ENCODE measurements at places on chromosomes 6 and 20.

GRCh38 chr6:30234356-30234755 is 21.1 kb upstream of the TRIM26 start:
- ATAC-seq: no peak

DNA sequence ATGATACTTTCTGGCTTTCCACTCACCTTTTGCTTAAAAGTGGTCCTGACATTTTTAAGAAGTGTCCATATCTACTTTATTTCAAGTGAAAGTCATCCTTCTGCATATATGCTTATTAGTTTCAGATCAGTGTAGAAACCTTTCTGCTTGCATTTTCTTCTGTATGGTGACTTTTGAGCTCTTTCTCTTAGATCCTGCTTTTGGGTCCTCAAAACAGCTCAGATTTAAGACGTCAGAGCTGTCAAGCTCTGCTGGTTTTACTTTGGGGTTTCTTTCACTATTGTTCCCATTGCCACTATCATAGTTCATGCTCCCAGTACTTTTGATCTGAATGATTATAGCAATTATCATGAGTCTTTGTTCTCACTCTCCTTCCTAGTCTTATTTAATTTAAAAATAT is 41.7 kb downstream of the BCKDHB start:
- ATAC-seq: no peak

DNA sequence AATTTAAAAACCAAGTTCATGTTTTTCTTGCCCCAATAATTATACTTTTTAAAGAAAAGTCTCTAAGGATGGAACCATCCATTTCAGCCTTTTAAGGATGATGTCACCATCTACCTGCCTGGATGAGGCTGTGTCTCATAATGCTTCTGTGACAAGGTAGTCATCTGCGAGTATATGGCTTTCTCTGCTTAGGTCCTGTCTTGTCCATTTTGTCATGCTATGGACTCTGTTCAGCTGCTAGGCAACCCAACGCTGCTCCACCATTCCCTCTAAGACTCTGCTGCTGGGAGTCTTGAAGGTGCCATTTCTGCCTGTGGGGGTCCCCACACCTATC is 459.8 kb upstream of the RUNX2 start:
- no peak for ATAC-seq

DNA sequence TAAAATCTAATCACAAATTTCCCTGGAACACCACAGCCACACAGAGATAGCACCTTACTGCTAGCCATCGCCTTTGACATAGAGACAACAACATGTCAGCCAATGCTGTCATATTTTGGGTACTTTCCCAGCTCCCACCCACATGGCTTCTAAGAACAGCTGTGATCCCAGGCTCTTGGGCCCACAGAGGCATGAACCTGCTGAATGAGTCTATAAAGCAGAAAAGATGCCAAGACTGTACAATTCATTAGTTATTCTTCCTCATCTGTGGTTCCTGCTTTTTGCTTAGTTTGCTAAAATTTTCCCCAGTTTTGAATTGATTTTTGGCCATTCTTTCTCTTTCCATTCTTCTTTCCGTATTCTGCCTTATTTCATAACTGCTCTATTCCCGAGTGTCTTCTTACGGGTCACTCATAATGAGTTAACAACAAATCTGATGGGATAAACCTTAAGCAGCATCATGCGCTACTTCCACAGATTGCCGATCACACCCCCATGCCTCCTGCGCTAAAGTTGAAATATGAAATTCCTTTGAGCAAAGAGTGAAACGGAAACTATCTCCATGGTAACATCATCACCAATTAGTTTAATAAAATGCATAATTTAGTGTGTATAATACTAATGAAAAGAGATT is 327.3 kb upstream of the HSF2 start:
- no peak for ATAC-seq

DNA sequence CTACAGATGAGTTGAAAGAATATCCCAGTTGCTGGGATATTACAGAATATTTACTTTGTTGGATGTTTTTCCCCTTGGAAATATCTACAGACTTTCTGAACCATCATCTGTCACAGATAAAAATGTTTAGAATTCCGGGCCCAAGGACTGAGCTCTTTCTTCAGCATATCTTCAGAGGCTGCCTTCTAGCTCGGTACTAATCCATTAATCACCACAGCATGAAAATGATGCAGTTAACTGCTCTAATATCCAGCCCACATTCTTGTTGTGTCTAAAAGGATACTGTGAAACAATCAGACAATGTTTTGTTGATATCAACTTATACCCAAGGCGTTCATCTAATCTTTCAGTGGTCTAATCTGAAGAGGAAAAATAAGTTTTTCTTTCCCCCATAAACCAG is 247.4 kb downstream of the TBC1D32 start:
- ATAC-seq: no peak

GRCh38 chr6:44740566-44741120 is 353.1 kb downstream of the CDC5L start:
- no peak for ATAC-seq

GRCh38 chr6:121881974-121882667 is 446.7 kb downstream of the GJA1 start:
- peak; percentile 85 for ATAC-seq

DNA sequence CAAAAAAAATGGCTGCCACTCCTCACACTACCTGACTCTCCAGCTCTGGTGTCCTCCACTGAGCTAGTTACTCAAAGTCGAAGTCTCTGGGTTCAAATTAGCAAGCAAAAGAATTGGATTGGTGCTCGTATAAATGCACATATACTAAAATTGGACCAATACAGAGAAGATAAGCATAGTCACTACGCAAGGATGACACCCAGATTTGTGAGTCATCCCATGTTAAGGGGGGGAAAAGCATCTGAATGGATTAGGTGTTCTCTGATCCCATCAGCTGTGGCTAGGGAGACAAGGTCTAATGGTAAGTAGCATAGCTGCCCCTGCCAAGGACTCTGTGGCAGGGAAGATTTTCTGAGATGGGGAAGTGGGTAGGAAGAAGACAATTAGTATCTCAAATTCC is 18.3 kb upstream of the AMD1 start:
- ATAC-seq: no peak

Data from SK-N-SH treated with all-trans-retinoic acid at 6 μM for 48 hours (cell line).